ENCODE measurements at places on chromosomes 16 and 17.

- no peak for DNase-seq
Measured at GRCh38 chr17:1960545-1960912, 64.6 kb downstream of the RTN4RL1 start.

DNA sequence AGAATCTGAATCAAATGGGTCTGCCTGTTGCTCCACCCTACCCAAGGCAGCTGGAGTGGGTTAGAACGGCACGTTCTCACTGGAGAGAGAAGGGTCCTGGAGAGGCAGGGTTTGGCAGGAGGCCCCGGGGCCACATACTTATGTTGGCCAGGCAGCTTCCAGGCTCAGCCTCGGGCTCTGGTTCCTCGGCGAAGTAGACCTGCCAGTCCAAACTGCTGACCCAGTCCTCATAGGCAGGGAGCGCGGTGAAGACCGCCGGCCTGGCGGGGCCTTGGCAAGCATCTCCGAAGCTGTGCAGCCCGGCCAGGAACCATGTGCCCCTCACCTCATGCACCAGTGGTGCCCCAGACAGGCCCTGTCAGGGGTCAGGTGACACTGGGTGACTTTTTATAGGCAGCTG lies 4.8 kb downstream of the PRSS53 start:
- DNase-seq = no peak

DNA sequence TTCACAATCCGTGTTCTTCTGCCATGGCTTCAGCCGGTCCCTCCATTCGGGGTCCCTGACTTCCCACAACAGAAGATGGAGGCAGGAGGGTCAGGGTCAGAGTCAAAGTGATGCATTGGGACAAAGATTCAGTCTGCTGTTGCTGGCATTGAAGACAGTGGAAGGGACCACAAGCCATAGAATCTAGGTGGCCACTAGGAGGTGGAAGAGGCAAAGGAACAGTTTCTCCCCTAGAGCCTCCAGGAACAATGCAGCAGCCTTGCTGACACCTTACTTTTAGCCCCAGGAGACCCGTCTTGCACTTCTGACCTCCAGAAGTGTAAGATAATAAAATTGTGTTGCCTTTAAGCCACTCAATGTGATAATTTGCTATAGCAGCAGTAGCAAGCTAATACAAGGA lies 55.9 kb downstream of the MFSD11 start:
- no peak for DNase-seq

DNA sequence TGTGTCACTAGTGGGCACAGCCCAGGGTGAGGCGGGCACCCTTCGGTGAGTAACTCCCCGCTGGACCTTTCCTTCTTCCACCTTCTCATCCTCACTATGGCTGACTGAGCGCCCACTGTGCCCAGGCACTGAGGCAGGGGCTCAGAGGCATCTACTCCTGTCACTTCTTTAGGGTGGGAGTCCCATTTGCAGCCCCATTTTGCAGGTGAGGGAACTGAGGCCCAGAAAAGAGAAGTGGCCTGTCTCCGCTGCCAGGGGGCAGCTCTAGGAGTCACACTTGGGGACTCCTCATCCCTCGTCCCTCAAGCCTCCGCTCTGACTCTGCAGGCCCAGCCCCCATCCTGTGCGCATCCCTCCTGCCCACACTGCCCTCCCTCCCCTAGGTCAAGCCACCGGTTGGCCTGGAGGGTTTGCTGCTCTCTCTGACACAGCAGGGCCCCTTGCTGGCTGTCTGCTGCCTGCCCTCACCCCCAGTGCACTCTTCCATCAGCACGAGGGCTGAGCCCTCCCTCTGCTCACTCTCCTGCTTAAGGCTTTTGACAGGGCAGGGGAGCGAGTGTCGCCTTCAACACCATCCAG lies 62.4 kb downstream of the CNGB1 start:
- DNase-seq = no peak
